ENCODE measurements at places on chromosomes 12 and 14.
A peak's percentile ranks its signal among the peaks of the same experiment; 100 is the strongest.

DNA sequence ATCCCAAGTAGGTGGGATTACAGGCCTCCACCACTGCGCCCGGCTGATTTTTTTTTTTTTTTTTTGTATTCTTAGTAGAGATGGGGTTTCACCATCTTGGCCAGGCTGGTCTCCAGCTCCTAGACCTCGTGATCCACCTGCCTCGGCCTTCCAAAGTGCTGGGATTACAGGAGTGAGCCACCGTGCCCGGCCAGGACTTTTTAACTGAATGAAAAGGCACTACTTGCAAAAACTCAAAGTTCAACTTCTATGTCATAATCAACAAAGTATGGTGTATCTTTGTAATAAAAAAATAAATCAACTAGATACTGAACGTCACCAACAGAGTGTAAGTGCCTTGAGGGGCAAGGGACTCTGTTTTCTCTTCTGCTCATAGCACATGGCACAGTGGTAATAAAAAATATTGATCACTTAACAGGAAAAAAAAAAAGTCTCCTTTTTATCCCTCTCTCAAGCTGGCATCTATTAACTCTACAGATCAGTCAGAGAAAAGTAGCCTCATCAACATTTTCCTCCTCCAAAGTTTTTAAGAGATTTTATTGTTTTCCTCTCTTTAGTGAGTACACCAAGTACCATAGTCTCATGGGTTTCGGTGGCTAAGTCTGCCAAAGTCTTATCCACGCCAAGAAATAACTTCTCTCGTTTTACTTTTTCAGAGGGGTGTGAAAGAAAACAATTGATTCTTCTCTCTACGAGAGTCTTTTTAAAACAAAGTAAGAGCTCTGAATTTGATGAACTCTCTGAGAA lies 10.6 kb upstream of the FOXN3 start:
- DNase-seq: no peak

GRCh38 chr14:79708426-79709388 lies 502.6 kb downstream of the DIO2 start:
- no peak for DNase-seq

GRCh38 chr12:30047516-30048254 lies 263.9 kb upstream of the TMTC1 start:
- peak; percentile 5 for DNase-seq

DNA sequence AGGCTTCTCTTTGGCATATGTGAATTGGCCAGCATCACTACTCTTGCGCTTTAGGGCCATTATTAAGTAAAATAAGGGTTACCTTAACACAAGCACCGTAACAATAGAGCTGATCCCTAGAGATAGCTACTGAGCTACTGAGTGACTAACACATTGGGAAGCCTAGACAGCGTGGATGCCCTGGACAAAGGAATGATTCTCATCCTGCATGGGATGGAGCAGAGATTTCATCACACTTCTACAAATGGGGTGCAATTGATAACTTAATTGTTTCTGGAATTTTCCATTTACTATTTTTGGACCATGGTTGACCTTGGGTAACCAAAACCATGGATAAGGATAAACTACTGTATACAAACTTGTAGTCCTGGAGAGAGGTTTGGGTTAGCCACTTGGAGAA lies 57.1 kb downstream of the FBXO34 start:
- DNase-seq: no peak

GRCh38 chr12:65603438-65604351 lies 220.6 kb upstream of the HMGA2 start:
- DNase-seq: peak; percentile 66

DNA sequence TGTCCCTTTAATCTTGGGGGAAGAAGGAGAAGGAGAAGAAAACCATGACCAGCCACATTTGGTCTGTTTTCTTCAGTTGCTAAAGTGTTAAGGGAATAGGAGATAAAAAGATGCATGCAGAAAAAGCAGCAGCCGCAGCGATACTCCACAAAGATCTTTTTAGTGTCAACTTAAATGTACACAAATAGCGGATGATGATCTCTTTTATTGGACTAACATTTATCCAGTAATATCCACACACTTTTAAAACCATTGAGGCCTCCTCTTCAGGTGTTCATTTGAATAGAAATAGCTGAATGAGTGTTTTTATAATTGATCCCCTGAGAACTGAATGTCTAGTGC lies 83.5 kb downstream of the PAPOLA start:
- DNase-seq: no peak

GRCh38 chr12:118463677-118464076 lies 87.3 kb downstream of the SUDS3 start:
- no peak for DNase-seq

- DNase-seq: no peak
Measured at GRCh38 chr14:106666341-106666740, 1140.0 kb downstream of the TMEM121 start.

GRCh38 chr12:10361622-10362021 lies 28.2 kb downstream of the KLRK1 start:
- DNase-seq: no peak

DNA sequence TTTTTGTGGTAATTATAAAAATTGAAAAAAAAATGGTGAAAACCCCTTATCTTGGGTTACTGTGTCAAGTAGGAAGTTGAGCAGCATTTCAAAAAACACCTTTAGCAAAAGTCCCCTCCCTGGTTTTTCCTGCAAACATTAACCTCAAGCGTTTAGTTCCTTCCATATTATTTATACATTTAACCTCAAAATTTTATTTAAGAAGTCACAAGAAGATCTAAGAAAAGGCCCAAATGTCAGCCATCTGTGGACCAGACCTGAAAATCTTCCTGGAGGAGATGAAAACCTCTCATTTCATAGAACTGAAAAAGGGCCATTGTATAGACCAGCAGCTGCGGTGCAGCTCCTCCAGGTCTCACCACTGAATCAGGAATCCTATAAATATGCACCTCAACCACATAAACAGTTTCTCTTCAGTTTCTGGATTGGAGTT lies 40.4 kb upstream of the BTG1 start:
- no peak for DNase-seq

- no peak for DNase-seq
Measured at GRCh38 chr12:124664395-124665111, 97.1 kb upstream of the NCOR2 start.

DNA sequence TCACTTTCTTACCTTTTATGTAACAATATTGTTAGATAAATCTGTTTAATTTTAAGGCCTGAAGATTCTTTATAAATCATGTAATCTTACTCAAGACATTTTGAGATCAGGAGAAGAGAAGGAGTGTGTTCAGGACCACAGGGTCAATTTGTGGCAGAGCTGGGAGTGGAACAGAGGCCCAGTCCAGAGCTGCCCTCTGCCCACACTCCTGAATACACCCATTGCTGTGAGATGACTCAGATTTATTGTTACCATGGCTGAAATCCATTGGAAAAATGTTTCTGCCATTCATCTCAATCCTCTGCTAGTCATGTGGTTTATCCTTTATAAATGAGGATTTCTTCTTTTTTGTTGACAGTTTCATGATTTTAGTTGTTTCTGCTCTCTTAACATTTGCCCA lies 100.5 kb upstream of the STXBP6 start:
- DNase-seq: no peak

DNA sequence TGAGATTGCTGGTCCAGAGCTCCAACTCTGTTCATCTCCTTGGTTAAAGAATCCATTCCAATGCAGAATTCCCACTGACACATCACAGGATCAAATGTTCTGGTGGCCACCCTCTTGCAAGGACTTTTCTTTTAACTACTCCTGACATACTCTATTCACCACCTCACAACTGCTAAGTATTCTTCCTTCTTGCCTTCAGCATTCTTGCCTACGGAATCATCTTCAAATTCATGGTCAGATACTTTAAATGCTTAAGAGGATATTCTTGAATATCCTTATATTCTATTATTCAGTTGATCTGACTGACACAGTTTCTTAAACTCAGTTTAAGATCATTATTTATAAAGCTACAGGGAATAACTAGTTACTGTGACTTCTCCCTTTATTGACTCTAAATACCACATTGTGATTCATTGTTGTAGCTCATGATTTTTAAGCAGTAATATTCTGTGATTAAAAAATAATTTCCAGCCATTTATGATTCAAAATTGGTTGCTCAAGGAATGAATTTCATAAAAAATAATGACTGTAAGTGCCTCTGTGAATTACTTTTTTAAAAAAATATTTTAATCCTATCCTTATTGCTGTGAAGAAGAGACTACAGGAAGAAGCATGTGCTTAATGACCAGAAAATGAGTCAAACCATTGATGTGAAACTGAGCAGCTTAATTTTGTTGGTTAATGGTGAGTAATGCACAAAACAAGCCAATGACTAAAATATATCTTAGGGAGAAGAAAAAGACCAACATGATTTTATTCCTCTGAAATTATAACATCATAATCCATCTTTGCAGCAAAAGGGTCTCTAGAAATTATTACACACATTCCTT lies 207.1 kb downstream of the PIK3C2G start:
- DNase-seq: no peak

GRCh38 chr12:55877824-55878223 lies 35.1 kb upstream of the MMP19 start:
- no peak for DNase-seq

GRCh38 chr12:100200463-100201181 lies at the start of gene ACTR6:
Gene ACTR6 (plus strand): TSS chr12:100200815. CDS start chr12:100200852, 37 bp downstream.
- DNase-seq: peak; percentile 99

- DNase-seq: no peak
Measured at GRCh38 chr12:95402096-95402495, 71.9 kb upstream of the METAP2 start.

DNA sequence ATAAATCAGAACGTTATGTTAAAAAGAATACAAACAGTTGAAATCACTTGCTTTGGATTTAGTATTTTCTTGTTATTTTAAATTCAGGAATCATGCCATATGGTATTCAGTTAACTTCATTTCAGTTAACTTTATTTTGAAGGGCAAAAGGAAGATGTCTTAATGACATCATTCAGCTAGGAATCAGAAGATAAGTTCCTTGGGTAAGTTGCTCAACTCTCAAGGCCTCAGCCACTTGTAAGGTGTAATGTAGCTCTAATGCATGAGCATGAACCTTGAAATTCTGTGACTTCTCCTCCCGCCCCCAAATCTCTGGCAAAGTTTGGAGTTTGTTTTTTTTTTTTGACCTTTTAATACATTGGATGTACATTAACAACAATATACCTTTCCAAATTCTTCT lies 42.6 kb downstream of the FRS2 start:
- DNase-seq: no peak

GRCh38 chr12:91111366-91112325 lies at the start of gene LUM:
Gene LUM (minus strand): TSS chr12:91111494. CDS start chr12:91108979, 2,515 bp downstream.
- DNase-seq: peak; percentile 80

DNA sequence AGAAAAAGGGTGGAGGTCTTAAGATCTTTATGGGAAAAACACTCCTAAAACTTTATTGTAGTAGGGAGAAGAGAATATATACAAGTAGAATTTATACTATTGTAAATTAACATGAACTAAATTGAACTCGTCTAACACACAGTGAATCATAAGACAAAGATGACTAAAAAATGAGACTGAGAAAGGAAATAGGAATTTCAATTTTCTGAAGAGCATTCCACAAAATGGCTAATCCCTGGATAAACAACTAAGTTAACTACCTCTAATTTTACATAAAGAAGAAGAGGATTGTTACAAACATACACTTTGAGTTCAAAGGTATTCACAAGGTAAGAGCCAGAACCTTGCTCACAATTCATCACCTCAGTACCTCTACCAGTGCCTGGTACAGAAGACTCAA lies 2.0 kb downstream of the MAP4K5 start:
- DNase-seq: no peak

GRCh38 chr12:55626154-55626553 lies 10.5 kb upstream of the OR10P1 start:
- no peak for DNase-seq

DNA sequence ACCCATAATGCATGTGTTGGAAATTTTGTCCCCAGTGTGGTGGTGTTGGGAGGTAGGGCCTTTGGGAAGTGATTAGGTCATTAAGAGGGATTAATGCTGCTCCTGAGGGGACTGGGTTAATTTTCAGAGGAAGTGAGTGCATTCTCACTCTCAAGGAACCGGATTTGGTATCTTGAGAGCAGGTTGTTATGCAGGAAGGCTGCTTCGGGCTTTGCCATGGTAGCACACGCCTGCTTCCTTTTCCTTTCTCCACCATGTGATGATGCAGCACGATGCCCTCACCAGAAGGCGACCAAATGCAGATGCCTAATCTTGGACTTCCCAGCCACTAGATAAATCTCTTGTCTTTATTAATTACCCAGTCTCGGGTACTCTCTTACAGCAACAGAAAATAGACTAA lies 257.1 kb downstream of the SSPN start:
- no peak for DNase-seq

- no peak for DNase-seq
Measured at GRCh38 chr14:94097091-94097490, 13.4 kb upstream of the IFI27 start.

- DNase-seq: no peak
Measured at GRCh38 chr14:90632451-90632850, 183.8 kb downstream of the TTC7B start.

DNA sequence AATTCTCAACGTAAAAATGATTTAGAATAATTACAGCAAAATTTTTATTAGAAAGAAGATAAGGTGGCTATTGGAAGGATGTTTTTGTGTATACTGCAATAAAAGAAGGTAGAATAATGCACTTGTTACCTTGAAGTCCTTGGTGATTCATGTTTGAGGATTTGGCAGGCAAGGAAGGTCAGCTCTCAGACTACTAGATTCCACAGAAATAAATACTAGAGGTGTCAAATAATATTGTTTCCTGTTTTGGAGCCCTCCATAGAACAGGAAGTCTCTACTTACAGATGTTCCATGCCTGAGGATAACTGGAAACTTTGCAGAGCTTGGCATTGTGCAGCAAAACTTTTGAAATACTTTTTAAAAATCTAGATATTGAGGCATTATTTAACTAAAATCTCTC lies 284.3 kb upstream of the SYT1 start:
- no peak for DNase-seq
